ENCODE measurements at places on chromosomes 16 and 17.

DNA sequence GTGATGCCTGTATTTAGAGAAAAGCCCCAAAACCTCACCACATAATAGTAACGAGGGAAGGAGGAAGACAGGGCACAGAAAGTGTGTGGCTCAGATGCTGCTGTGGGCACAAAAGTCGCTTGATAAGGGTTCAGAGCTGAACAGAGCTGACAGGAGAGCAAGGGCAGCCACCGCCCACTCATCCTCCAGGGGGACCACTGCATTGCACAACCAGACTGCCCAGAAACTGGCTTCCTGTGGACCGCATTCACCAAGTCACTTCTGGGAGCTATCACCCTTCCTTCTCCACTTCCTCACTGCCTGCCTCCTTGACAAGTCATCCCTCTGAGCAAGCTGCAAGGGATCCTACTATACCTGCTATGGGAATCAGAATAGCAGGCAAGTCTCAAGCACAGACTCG lies 512.4 kb upstream of the CDH11 start:
- DNase-seq = no peak

- DNase-seq = no peak
Observed at GRCh38 chr17:82859431-82860403, 19.9 kb upstream of the ZNF750 start.

DNA sequence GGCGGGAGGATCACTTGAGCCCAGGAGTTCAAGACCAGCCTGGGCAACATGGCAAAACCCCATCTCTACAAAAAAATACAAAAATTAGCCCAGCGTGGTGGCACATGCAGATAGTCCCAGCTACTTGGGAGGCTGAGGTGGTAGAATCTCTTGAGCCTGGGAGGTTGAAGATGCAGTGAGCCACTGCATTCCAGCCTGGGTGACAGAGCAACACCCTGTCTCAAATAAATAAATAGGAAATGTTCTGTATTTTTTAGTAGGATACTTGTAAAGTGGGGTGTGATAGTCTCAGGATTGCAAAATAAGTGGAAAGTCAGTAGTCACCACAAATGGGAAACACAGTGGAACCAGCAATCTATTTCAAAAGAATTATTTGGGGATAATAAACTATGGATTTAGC lies 4.0 kb downstream of the RSPRY1 start:
- DNase-seq = no peak

GRCh38 chr17:78747488-78747887 lies 34.6 kb downstream of the CYTH1 start:
- no peak for DNase-seq

GRCh38 chr17:75909812-75910274 lies 5.2 kb upstream of the MRPL38 start:
- DNase-seq = no peak

GRCh38 chr17:21375757-21376080 lies 438 bp upstream of the KCNJ12 start:
- no peak for DNase-seq
